ENCODE measurements at places on chromosomes 6 and 20.

- DNase-seq, result no peak
These were observed 24.2 kb upstream of the IRF4 start for GRCh38 chr6:367298-367794.

DNA sequence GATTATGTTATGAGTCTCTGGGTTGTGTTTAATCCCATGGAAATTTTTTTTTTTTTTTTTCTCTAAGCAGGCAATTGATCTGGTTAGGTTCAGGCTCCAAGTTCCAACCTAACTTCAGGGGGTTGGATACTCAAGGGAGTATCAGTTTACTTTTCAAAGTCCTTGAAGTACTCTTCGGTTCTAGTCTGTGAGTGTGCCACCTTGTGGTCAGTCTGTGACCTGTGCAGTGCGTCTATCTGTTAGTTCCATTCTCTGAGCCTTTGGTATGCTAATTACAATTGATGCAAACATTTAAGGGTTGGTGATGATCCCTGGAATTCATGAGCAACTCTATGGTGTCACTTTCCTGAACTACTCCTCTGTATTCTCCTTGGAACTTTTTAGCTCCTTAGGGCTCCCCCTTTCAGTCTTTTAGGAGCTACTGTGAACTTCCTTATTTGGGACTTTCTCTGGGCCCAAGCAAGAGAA lies 342.0 kb downstream of the SOX4 start:
- DNase-seq, result no peak

GRCh38 chr6:39200498-39201020 lies 28.7 kb downstream of the KCNK5 start:
- DNase-seq, result no peak

- DNase-seq, result no peak
These were observed 203.4 kb downstream of the PTPRT start for GRCh38 chr20:42986143-42986773.

GRCh38 chr6:31727717-31728671 lies 1.1 kb downstream of the DDAH2 start:
- DNase-seq, result no peak

DNA sequence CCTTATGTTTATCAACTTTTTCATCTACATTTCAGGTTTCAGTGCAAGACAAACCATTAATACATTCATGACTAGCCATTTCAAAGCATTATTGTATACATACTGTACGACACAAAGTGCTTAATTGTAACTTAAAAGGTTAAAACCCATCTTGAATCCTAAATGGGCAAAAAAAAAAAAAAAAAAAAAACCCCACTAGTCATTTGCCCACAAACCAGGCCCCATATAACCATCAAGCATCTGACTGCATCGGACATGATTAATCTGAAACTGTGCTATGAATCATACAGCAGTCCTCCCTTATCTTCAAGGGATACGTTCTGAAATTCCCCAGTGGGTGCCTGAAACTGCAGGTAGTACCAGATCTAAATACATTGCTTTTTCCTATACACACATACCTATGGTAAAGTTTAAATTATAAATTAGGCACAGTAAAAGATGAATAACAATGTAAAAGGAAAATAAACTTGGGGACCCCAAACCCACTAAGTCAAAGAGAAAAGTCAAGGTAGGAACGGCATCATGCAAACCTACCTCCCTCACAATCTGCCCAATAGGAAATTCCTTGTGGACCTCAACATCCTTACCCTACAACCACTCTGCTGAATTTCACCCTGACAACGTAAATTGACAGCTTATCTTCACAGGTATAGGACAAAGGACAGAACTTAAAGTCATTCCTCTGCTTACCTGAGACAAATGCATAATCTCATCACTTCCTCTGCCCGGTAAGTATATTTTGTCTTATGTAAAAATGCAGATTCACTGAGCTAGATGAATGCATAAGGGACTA lies 14.3 kb downstream of the B4GALT5 start:
- DNase-seq, result no peak

DNA sequence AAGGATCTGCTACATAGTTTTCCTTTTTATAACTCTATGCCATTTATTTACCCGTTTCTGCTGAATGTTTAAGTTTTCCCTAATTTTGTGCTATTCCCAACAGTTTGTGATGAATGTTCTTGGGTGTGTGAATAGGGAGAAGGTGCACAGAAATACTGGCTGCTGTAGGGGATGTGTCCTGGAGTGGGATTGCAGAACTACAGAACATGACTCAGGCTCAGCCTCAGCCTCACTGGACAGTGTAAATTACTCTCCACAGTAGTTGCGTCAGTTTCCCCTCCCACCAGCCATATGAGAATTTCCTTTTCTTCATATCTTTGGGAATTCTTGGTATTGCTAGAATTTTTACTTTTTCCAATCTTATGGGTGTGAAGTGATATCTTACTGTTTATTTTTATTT lies 57.0 kb downstream of the SLX4IP start:
- no peak for DNase-seq

- no peak for DNase-seq
These were observed 10.6 kb upstream of the WFDC8 start for GRCh38 chr20:45589725-45590124.

- no peak for DNase-seq
These were observed 344.7 kb downstream of the NKAIN2 start for GRCh38 chr6:124148236-124148957.

DNA sequence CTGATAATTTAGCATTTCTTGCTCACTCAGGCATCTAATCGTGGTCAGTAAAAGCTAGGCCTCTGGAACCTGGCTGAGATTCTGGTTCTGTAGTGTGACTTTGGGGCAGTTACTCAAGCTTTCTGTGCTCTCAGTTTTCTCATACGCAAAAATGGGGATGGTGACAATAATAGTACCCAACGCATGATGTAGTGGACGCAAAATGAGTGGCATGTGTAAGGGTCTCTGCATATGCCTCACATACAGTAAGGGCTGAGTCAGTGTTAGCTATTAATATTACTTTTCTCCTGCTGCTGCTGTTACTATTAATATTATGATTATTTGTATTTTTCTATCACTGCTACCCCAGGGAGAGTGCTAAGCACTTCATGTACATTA lies 686 bp downstream of the GINS1 start:
- no peak for DNase-seq

GRCh38 chr6:40916845-40917244 lies 122.2 kb downstream of the UNC5CL start:
- DNase-seq, result no peak

DNA sequence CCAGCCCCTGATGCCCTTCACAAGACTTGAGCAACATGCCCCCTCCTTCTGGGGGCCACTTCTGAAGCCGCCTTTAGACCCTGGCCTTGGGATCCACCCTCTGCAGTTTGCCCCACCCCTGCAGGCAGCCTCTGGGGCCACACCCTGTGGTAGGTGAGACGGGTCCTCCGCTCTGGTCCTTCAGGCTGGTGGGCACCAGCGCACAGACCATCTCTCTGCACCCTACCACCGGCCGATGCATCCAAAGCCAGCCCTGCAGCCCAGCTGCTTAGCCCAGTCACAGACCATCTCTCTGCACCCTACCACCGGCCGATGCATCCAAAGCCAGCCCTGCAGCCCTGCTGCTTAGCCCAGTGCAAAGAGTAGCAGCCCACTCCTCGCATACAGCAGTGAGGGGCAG lies 159.3 kb upstream of the ECI2 start:
- no peak for DNase-seq

Measured in activated CD8-positive, alpha-beta memory T cell treated with anti-CD3 and anti-CD28 coated beads, Interleukin-2, amount 50 U/mL, for 48 hours (primary cell).